ENCODE measurements at places on chromosomes 6 and 20. TPM values are rescaled to one million over a fixed set of nuclear protein-coding genes. Genes with fewer than 3 reads are reported as not detected.

DNA sequence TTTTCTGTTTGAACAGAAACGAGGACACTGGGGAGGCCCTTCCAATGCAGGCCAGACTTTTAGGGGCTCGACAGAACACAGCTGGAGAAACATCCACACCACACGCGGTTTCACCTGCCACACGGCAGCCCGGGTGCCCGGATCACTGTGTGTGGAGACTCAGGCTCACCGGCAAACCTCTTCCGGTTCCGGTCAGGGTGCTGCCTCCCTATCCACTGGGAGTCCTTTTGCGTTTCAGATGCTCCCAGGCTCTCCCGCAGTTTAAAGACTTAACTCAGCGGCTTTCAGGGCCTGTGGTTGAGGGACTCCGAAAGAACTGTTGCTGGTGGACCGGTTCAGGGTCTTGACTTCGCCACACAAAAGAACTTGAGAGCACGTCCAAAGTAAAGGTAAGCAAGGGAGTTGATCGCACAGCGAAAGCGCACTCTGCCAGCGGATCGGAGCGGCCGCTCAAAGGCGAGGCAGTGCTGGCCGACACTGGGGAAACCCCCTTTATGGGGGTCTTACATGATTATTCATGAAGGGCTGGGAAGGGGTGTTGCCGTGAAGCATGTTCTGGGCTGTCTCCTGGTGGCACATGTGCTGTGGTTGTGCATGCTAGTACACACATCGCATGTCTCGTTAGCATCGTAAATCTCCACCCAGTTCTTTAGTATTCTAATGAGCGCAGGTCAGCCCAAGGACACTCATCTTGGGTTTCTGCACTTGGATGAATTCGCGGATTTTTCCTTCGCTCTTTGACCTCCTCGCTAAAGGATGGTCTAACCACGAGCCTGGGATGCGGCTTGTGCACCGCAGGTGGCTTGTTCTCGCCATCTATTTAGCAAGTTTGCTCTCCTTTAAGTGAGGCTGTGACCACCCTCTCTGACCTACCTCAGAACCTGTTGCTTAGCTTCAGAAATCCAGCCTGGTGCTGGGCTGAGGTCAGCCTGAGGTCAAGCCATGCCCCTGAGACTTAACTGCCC is 180.3 kb downstream of the CDH26 start:
- H3K36me3 ChIP-seq: no peaks in the 10 kb centered on the region
- H3K4me1 ChIP-seq: no peaks in the 10 kb centered on the region

GRCh38 chr6:44738601-44739146 is 351.2 kb downstream of the CDC5L start:
- H3K4me1 ChIP-seq: no peaks in the 10 kb centered on the region
- H3K4me3 ChIP-seq: no peak overlapping the region
- no peak for DNase-seq

SLC17A3 gene
- total RNA-seq: not detected

MPIG6B gene
- total RNA-seq: not detected

UBE2C gene
- total RNA-seq: 27.1 TPM

OARD1 gene
- 1.4 TPM for total RNA-seq

Data from transverse colon (tissue), 4 donors.